ENCODE measurements at places on chromosomes 3 and 15.

DNA sequence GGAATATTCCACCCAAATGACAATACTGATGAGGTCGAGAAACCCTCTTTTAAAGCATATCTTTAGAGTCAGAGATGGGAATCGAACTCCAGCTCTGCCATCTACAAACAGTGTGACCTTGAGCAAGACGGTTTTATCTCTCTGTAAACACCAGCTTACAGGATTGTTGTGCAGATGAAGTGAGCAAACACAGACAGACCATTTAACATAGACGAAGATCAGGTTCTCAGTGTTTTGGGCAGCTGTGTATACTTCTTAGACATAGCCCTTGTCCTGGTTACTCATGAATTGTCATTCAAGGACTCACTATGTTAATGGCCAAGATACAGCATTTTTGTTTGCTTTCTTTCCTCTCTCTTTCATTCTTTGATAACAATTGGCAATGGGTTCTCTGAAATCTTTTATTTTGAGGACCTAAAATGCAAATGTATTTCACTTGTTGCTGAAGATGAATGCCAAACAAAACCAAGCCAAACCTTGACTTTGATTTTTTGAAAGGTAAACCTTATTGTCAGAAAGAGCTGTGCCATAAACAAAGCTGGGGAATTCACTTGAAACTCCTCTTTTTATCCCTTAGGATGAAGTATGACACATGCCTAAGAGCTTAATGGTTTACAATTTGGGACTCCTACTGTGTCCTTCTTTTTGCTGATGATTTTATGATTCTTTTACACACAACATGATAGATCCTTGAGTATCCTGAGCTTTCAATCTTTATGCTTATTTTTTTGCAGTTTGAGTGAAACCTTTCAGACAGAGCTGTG is 250.0 kb upstream of the PDZRN3 start:
- no peak for DNase-seq

DNA sequence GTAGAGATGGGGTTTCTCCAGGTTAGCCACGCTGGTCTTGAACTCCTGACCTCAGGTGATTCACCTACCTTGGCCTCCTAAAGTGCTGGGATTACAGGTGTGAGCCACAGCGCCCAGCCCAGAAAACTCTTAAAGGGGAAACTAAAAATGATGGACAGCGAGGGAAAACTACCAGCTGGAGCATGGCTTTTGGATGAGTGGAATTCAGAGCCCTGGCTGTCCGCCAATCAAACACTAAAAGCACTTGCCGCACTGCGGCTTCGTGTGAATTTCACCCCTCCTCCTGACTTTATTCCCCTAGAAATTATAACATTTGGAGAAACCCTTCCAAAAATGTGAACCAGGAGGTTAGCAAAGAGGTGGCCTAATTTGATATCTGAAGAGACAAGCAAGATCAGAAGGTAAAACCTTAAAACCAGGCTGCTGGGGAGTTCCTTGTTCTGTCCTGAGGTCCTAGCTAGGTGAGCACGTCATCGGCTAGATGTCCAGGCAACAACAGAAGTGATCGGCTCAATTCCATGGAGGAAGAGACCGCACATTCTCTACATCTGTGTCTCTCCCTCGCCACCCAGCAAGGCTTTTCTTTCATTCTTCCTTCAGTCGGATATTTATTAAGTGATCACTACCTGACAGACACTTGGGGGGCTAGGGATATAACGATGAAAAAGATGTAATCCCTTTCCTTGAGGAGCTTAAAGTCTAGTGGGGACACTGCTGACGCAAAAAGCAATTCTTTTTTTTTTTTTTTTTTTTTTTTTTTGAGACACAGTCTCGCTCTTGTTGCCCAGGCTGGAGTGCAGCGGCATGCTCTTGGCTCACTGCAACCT is 1.7 kb downstream of the TM4SF19 start:
- peak; percentile 15 for DNase-seq

DNA sequence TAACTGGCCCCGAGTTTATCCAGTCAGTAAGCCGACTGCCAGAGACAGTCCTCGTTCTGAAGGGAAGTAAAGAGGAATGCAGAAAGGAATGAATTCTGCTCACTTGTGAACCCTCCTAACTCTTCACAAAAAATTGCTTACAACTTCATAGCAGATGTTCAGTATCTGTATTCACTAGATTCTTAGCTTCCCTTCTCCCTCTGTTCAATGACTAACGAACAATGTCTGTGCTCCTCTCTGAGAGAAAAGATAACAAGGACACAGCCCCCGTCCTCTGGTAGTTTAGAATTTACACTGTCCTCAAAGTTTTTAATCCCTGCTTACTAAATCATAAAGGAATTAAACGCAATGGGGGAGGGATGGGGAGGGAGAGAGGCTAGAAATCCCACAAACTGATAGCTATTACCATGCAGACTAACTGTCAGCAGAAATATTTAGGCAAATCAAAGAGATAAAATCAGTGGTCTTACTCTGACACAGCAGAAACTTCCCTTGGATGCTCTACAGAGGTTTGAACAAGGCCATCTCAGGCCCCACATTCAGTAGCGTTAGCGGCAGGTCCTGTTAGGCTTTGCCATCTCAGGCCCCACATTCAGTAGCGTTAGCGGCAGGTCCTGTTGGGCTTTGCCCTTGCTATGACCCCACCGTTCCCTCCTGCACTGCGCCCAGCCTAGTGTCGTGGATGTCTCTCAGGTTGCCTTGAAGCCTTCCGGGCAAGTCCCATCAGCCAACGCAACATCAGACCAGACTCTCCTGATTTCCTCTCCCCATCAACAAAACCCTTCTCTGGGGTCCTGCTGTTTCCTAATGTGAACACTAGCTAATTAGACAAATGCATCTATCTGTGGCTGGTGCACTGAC is 23.4 kb downstream of the NRROS start:
- no peak for DNase-seq

DNA sequence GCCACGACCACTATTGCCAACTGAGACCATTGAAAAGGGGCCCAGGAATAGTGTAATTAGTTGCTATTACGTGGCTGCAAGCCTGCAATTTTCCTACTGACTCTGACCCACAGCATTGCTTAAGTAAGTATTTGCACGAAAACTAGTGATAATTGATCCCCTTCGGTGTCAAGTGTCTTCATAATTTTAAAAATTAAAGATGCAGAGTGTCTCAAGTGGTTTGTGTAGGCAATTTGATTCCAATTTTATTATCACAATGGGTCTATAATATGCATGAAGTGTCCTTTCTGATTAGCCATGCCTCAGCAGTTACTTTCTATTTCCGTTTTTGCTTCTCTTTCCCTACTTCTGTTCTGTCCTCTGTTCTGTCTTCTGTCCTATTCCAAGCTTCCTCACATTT is 259.2 kb downstream of the C3orf38 start:
- no peak for DNase-seq

- DNase-seq = no peak
Measured at GRCh38 chr15:96331144-96331944, 844 bp downstream of the NR2F2 start.

DNA sequence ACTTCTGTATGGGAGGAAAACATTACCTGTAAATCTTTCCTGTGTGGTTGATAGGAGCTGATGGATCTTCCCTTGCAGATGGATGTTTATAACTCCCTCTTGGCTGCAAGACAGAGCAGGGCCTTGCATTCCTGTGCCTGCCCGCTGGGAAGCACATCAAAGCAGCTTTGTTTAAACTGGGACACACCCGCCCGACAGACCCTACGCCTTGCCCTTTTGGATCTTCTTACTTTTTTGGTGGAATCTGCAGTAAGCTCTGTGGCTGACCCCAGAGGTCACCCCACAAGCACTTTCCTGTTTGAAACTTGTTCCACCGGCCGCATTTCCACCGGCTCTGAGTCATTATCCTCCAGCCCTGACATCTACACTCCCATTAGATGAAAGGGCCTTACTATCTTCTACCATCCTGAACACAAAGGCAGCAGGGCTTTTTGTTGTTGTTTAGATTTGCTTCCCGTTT is 244.1 kb upstream of the STT3B start:
- no peak for DNase-seq

GRCh38 chr15:47933865-47934264 is 186.9 kb upstream of the SLC24A5 start:
- no peak for DNase-seq

GRCh38 chr15:35630532-35630931 is 84.6 kb upstream of the DPH6 start:
- no peak for DNase-seq

DNA sequence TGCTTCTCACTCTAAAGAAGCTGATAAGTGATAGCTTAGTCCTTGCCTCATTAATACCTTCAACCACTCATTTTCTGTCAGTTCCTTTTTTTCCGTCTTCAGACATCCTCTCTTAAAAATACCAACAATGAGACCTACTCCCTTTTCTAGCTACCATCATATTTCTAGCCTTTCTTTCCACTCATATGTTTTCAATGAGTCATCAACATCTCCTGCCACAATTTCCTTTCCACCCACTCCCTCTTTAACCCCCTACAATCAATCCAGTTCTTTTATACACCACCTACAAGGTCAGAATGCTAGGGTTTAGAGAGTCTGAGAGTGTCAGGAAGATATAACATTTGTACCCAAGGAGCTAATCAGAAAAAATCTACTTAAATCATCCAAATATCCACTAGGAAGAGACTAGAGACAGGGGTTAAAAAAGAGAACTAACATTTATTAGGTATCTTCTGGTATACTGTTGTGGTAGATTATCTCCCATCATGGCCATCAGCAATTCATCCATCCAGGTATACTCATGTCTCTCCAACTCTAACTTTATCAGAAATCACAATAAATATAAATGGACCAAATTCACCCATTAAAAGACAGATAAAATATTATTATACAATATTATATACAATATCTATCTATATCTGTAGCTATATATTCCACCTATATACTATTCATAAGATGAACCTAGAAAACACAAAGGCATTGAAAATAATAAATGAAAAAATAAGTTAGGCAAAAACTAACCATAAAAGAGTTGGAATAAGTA is 42.5 kb downstream of the MYLK start:
- no peak for DNase-seq

DNA sequence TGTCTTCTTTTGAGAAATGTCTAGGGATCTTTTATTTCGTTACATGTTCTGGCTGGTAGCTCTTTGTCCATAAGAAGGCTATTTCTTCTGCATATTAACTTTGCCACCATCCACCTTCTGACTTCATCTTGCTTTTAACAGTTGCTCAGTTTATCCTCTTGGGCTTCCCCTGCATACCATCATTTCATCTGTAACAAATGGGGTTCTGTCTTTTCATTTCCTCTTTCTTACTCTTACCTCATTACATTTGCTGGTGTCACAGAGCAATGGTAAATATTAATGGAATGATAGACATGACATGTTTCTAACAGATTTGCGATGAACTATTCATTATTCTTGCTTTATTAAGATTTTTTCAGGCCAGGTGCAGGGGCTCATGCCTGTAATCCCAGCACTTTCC is 62.4 kb downstream of the GASK1A start:
- no peak for DNase-seq

DNA sequence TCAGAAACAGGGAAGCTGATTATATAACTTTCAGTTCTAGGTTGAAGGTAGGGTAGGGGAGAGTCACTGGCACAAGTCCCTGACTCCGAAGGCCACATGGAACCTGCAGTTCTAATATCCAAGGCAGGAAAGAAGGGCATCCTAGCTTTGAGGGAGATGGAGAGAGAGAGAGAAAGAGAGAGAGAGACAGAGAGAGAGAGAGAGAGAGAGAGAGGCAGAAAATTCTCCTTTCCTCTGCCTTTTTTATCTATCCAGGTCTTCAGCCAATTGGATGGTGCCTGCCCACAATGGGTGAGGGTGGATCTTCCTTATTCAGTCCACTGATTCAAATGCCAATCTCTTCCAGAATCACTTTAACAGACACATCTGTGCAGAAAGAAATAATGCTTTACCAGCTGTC is 35.7 kb upstream of the TMEM45A start:
- DNase-seq = no peak

DNA sequence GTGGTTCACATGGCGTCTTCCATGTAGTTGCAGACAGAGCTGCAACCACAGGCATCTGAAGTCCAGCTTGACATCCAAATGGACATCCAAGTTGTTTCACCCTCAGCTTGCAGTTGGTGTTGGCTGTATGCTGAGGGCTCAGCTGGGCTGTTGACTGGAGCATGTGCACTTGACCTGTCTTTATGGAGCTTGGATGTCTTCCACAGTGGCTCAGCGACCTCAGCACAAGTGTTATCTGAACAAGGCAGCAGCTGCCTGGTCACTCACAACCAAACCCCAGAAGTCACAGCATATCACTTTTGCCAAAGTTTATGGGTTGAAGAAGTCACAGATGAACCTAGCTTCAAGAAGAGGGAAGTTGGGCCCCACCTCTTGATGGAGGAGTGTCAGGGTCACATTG is 92.9 kb downstream of the TPRA1 start:
- DNase-seq = no peak

DNA sequence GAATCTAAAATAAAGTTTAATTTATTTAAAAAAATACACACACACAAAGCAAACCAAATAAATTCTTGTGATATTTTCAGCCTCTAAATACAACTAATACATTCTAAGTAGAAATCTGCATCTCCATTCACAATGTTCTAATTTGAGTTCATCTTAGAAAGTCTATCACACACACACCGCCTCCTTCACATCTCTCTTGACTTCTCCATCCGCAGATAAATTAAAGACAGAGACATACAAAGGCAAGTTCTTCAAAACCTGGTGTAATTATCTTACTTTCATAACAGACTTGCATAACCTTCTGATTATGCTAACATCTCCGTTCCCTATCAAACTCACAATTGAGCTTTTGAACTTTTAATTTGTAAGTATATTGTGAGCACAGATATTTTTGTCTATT is 657.3 kb downstream of the VGLL3 start:
- DNase-seq = no peak

Data from DMS79 treated with DMSO at 0.1 percent for 48 hours (cell line).